ENCODE measurements at places on chromosomes 3 and 15. TPM values are rescaled to one million over a fixed set of nuclear protein-coding genes. Genes with fewer than 3 reads are reported as not detected.

The MYH15 gene
- total RNA-seq = not detected

The PRR20G gene
- total RNA-seq = not detected

The SERPINI2 gene
- total RNA-seq = 0.94 TPM

The MESP2 gene
- not detected for total RNA-seq

The GOLGA8M gene
- not detected for total RNA-seq

The KLHL6 gene
- 0.62 TPM for total RNA-seq

The SCAMP5 gene
- 2.2 TPM for total RNA-seq

The GRAMD2A gene
- not detected for total RNA-seq

The FRMD5 gene
- total RNA-seq = 1.1 TPM

The SEC22A gene
- total RNA-seq = 29.9 TPM

The SLC28A2 gene
- not detected for total RNA-seq

The POTEB gene
- total RNA-seq = not detected

The NANOGP8 gene
- total RNA-seq = not detected

The SPTBN5 gene
- 0.15 TPM for total RNA-seq

The PRTG gene
- 1.0 TPM for total RNA-seq

The KCNMB3 gene
- total RNA-seq = 3.9 TPM

The PCOLCE2 gene
- total RNA-seq = 62.7 TPM

The GLCE gene
- total RNA-seq = 18.8 TPM

The ZBTB20 gene
- total RNA-seq = 112 TPM

The GOLGA8S gene
- 0.15 TPM for total RNA-seq

The RBMS3 gene
- 60.9 TPM for total RNA-seq

The DPPA2 gene
- total RNA-seq = not detected

The SH3GL3 gene
- total RNA-seq = 0.94 TPM

The PPP1R14D gene
- total RNA-seq = not detected

The ALDH1A3 gene
- total RNA-seq = 93.5 TPM

The GOLGA6A gene
- total RNA-seq = 0.15 TPM

The GNAT1 gene
- not detected for total RNA-seq

The REC114 gene
- not detected for total RNA-seq

The SERPINI1 gene
- 7.9 TPM for total RNA-seq

The IMPG2 gene
- 0.81 TPM for total RNA-seq

The ANKRD63 gene
- not detected for total RNA-seq

The TNFSF10 gene
- 21.5 TPM for total RNA-seq

The GOLGA8R gene
- 3.2 TPM for total RNA-seq

The CHST13 gene
- total RNA-seq = 0.52 TPM

The ANKUB1 gene
- total RNA-seq = not detected

The MASP1 gene
- total RNA-seq = 5.2 TPM

The HMCES gene
- total RNA-seq = 30.9 TPM

The ATP13A5 gene
- total RNA-seq = not detected

The FBXO40 gene
- not detected for total RNA-seq

The GOLGA6B gene
- 0.40 TPM for total RNA-seq

The VGLL3 gene
- total RNA-seq = 43.3 TPM

The ATOSA gene
- total RNA-seq = 48.0 TPM

The GATA2 gene
- total RNA-seq = 6.9 TPM

The CEP63 gene
- total RNA-seq = 30.0 TPM

The LDHAL6B gene
- not detected for total RNA-seq

The FILIP1L gene
- 149 TPM for total RNA-seq

The IQCH gene
- total RNA-seq = 4.6 TPM

The SOX2 gene
- 6.2 TPM for total RNA-seq

The VEPH1 gene
- total RNA-seq = 1.6 TPM

The AADAC gene
- total RNA-seq = not detected

The CASR gene
- 0.04 TPM for total RNA-seq

Data from gastroesophageal sphincter (tissue), 4 donors.